ENCODE measurements at places on chromosomes 13 and 19.

DNA sequence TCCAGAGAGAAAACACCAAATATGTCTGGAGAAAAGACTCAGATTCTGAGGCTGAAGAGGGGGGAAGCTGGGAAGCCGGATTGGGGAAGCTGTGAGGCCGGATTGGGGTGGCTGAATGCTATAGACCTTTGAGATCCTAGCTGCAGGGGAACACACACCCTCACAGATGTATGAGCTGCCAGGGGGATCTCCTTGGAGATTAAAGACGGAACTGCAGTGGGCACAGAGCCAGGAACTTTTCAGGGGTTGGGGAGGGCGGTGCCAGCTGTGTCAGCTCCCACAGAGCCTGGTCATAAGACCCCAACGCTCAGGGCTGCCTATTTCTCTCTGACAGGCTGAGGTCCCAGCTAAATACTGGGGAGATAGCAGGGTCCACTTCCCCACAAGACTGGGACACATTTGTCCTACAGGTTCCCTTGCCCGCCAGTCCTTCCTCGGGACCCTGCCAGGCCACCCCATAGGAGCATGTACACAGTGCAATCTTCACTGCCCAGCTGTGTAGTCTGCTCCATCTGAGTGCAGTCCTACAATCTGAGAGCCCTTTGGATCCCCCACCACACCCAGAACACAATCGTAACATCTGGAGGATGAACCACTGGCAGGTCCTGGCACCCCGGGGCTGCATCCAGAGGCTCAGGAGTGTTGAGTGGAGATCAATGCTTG is 1893.9 kb downstream of the PCDH9 start:
- no peak for DNase-seq

GRCh38 chr19:5631567-5632240 is 8.8 kb downstream of the SAFB start:
- no peak for DNase-seq

DNA sequence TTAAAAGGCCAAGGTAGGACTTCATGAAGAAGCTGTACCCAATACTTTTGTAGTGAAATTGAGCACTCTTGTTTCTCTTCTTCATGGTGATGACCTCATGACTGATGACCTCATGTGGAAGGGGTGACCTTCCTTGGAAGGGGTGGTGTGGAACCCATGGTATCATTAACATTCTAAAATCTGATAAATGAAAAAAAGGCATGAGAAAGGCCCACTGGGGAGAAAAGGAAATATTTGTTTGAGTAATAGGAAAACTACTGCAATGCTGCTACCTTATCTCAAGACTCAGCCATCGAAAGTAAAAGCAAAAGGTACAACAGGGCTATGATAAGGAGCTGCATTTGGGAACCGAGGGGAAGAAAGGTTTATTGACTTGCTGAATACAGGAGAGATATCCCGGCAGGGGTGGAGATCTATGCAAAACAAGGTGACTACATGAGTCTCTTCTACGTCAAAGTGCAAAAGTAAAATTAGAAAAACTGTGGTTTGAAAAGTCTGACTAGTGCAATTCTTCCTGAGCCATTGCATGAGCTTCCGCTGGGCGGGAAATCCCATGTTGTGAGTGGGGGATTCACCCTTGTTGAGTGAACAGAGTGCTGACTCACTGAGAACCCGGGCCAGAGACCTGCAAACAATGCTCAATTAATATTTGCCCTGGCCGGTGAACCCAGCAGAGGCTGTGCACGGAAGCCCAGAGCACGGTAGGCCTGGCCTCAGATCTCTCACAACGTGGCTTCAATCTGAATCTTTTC is 138.9 kb upstream of the RFC3 start:
- peak; percentile 83 for DNase-seq

DNA sequence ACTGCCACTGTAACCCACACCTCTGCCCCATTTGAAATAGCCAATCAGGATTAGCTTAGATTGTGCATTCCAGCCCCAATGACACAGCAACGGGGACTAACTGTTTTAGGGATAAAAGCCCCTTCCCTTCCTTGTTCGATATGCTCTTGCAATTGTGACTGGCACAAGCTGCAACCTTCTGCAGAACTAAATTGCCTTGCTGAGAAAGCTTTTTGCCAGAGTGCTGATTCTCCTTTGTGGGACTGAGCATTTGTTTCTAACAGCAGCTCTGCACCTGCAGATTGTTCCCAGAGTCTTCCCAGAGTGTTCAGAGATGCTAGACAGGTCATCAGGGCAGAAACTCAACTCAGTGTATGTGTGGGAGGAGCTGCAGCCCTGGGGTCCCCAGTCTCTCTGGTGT is 115.8 kb downstream of the ZNF675 start:
- no peak for DNase-seq

- no peak for DNase-seq
Measured at GRCh38 chr13:46495066-46495465, 57.9 kb upstream of the LRCH1 start.

Data from HuH-7 (cell line).